ENCODE measurements at places on chromosomes 12 and 14.

GRCh38 chr14:105075379-105076295, 10.4 kb upstream of the GPR132 start:
- DNase-seq = no peak

DNA sequence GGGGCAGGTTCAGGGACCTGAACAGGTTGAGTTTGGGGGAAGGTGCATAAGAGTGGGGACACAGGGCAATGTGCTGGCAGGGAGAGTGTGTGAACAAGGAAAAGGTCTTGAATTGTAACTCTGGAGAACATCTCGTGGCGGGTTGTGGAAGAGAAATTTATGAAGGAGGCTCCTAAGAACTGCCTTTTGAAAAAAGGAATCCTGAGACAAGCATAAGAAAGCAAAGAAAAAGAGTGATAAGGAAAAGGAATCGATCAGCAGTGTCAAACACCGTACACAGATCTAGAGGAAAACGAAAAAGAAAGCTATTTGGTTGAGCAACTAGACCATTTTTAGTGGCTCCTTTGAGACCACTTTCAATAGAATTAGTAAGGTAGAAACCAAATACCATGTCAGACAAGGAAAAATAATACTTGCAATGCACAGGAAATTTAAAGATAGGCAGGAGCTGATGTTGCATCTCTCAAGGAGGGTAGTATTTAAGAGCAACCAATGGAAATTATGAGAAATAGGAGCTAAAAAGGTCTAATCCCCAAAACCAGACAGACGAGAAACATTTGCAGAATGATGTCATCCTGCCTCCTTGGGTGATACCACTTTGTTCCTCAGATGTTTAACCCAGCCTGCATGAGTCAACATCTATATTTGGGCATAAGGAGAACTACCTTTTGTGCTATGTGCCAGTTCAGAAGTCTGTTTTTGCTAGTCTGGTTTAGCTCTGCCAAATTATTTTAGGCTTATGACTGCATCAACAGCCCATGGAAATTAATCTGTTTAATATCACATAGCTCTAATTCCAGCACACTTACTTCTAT, 64.5 kb upstream of the STK38L start:
- no peak for DNase-seq

GRCh38 chr12:120352117-120352516, 16.8 kb downstream of the MSI1 start:
- no peak for DNase-seq

GRCh38 chr14:63012171-63012570, 33.1 kb downstream of the KCNH5 start:
- no peak for DNase-seq

DNA sequence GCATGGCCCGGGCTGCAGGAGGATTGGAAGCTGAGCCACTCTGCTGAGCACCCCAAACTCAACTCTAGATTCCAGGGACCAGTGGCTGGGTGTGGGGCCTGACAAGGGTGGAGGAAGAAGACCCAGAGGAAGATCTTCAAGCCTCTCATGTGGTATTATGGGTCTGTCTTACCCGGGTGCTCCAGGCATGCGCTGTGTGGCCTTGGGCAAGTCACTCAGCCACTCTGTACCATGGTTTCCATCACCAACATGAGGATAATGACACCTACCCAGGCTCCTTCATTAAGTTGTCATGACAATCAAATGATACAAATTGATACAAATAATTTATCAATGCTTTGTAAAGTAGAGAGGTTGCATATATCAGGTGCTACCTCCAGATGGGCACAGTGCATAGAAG, 41.2 kb downstream of the SMUG1 start:
- no peak for DNase-seq

DNA sequence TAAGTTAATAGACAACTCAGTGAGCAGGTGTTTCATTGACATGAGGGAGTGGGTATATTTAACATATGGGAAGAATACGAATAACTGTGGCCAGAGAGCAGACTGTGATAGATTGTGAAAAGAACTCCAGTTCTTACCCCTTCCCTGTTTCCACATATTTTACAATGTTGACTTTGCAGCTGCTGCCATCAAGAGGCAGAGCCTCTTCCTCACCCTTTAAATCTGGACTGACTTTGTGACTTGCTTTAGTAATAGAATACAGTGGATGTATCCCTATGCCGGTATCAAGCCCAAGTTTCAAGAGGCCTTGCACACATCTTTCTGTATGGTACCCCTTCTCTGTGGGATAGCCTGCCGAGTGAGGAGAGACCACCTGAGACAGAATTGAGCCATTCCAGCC, 356.7 kb downstream of the ETNK1 start:
- DNase-seq = no peak

GRCh38 chr14:53411125-53411524, 258.0 kb upstream of the DDHD1 start:
- DNase-seq = no peak

GRCh38 chr12:50285253-50285652, 1.9 kb upstream of the LIMA1 start:
- no peak for DNase-seq

DNA sequence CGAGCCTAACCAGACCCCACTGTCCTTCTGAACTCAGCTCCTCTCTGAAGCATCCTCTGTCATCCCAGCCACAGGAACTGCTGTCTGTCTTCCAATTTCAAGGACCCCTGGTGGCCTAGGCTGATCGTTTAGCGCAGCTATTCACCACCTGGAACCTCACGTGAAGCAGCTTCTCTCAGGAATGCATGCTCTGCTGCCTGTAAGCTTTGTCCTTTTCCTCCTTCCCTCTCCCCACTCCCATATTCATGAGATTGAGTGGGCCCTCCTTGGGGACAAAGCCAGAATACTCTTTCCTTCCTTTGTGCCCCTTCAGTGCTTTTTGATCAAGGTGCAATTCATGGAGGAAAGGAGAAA, 17.2 kb downstream of the DPF3 start:
- DNase-seq = no peak

- DNase-seq = no peak
These were observed 8.7 kb upstream of the CCDC60 start for GRCh38 chr12:119325813-119326212.

DNA sequence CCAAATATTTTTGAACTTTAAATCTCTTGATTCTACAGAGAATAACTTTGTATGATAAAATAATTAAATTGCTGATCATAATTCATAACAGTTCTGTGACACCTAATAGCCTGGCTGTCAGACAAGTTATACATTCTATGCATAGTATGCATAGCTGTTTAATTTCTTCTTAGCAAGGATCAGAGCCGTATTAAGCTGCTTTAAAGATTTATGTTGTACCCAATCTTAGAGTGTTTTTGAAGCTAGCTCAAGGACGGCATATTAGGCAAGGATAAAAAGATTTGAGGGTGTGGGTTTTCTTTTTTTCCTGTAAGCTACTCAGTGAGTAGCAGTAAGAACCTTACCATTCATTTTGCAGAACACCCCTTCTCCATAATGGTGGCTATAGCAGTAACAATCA, 45.9 kb downstream of the SLC17A8 start:
- no peak for DNase-seq

GRCh38 chr12:70449074-70449752, 83.1 kb downstream of the KCNMB4 start:
- no peak for DNase-seq

DNA sequence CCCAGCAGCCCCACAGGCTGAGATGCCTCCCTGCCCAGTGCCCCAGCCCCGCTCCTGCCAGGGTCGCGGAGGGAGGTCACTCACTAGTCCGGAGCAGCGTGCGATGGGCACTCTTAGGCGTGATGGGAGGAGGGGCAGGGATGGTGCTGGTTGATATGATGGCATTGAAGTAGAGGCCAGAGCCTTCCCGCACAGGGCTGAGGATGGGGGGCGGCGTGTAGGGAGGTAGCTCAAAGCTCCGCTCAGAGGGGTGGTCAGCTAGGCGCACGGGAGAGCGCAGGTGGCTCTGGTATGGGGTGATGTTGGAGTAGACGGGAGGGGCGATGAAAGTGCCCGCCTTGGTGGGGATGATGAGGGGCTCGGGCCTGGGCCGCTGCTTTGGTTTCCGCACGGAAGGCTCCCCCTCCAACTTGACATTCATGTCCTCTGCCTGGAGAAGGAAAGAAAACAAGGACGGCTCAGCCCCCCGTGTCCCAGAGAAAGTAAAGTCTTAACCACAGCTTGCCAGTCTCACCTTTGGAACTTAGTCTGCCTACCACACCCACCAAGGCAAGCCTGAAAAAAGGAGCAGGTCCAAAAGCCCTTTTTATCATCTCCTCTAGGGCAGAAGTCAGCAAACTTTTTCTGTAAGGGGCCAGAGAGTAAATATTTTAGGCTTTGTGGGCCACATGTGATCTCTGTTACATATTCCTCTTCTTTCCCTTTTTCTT, 15.5 kb upstream of the PNMA1 start:
- DNase-seq = no peak
